ENCODE measurements at places on chromosomes 3 and 15.
A peak's percentile ranks its signal among the peaks of the same experiment; 100 is the strongest.

GRCh38 chr15:61880084-61880483 is 180.2 kb downstream of the VPS13C start:
- no peak for DNase-seq

- no peak for DNase-seq
Observed at GRCh38 chr3:141253326-141253725, 21.7 kb downstream of the PXYLP1 start.

DNA sequence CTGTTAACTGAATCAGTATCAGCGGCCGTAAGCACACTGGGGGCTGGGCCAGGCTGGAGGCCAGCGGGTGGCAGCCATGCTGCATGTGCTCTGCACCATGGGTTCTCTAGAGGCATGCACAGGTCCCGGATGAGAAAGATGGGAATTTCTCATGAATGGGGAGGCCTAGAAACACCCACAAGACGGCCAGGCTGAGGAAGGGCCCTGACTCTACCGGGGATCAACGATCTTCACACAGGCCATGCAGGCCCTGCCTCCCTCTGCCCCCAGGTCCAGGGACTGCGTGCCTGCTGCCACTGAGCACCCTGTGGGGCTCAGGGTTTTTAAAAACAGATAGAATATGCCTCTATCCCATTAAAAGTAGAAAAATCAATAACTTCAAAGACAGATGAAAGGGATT is 32.7 kb downstream of the SLC41A3 start:
- DNase-seq: no peak

DNA sequence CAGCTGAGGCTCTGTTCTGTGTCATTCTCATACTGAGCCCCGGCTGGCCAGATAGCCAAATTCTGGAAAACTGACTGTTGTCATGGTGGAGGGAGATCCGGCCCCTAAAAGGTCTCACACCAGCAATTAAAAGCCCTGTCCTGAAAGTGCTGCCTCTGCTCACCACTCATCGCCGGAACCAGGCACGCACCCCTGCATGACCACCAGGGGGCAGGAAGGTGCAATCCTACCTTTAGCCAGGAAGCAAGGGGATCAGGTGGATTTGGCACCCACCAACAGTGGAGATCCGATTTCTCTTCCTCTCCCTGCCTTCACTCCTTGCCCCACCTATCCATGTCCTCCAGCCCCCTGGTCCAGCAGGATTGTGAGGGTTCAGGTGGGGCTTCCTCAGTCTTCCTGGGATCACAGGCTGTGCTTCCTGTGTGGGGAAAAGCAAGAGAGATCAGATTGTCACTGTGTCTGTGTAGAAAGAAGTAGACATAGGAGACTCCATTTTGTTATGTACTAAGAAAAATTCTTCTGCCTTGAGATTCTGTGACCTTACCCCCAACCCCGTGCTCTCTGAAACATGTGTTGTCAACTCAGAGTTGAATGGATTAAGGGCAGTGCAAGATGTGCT is 16.1 kb upstream of the CACNA2D2 start:
- DNase-seq: peak; percentile 37

- DNase-seq: no peak
Observed at GRCh38 chr3:16419640-16420241, 93.8 kb downstream of the RFTN1 start.

All from myocyte (in vitro differentiated cells).